ENCODE measurements at places on chromosomes 7 and 10.

DNA sequence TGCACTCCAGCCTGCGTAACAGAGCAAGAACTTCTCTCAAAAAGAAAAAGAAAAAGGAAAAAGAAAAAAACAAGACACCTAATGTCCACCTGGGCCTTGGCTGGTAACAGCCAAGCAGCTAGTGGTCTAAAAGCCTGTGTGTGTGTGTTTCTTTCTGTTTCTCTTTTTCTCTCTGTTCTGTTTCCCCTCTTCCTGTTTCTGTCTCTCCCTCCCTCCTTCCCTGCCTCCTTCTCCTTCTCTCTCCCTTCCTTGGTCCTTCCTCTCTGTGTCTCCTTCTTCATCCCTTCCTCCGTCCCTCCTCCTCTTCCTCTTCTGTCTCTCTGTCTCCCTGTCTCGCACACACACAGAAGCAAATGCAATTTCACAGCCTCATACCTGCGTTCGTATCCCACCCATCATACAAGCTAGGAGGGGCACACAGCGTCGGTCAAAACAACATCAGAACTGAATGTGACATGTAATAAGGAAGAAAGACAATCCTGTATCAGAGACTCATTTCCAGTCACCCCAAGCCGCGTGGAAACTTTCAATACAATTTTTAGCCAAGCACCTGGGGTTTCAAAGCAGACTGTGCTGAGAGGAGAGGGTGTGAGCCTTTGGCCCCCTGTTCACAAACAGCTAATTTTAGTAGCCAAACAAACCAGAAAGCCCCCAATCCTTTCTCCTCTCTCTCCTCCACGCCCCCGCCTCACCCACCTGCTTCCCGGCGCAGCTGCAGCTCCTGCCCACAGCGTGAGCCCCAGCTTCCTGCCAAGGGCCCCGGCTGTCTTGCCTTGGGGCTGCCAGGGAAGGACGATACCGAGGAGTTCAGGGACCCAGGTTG is 50.2 kb upstream of the GNA12 start:
- peak; percentile 84 for DNase-seq

- DNase-seq = no peak
Measured at GRCh38 chr7:113004726-113005454, 81.7 kb downstream of the GPR85 start.

DNA sequence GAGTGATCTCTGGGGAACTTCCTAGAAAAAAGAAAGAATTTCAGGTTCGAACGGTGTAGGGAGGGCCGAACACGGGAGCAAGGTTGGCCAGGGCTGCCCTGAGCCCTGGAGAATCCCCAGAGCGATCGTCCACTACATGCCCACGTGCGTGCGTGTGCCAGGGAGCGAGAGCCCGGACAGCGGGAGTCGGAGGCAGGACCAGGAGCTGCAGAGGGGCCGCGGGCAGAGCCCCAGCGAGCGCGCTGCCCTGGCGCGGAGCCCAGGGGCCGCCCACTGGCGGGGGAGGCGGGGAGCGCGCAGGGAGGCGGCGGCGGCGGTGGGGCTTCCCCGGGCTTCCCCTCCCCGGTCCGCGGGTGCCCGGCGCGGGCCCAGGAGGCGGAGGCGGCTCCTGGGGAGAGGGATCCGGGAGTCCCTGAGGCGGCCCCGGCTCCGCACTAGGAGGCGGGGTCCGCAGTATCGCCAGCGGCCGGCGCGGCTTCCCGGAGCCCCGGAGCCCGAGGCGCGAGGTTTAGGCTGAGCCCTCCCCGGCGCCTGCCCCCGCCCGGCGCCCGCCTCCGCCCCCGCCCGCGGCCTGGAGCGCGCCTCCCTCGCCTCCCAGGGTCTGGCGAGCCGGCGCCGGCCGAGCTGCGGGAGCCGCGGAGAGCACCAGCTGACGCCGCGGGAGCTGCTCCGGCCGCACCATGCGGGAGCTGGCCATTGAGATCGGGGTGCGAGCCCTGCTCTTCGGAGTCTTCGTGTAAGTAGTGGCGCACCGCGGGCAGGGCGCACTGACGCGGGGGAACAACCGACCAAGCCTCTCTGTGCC is at the start of gene PLPP4:
Gene PLPP4 (plus strand): TSS at position 602 of the 805 bp plus-strand sequence. CDS start 79 bp downstream, at position 681.
- no peak for DNase-seq

GRCh38 chr7:134856091-134856490 is 76.7 kb downstream of the CALD1 start:
- no peak for DNase-seq
